ENCODE measurements at places on chromosomes 2 and 18. TPM values are rescaled to one million over a fixed set of nuclear protein-coding genes. Genes with fewer than 3 reads are reported as not detected.

- no peak for DNase-seq
Measured at GRCh38 chr2:236912326-236913120, 173.2 kb upstream of the COPS8 start.

The UGT1A8 gene
- not detected for polyA plus RNA-seq

- DNase-seq = no peak
Measured at GRCh38 chr2:46413631-46414030, 65.7 kb upstream of the TMEM247 start.

The SERPINB7 gene
- polyA plus RNA-seq = not detected

The PLGLB2 gene
- polyA plus RNA-seq = not detected

The CCDC178 gene
- not detected for polyA plus RNA-seq

The ADCYAP1 gene
- polyA plus RNA-seq = not detected

DNA sequence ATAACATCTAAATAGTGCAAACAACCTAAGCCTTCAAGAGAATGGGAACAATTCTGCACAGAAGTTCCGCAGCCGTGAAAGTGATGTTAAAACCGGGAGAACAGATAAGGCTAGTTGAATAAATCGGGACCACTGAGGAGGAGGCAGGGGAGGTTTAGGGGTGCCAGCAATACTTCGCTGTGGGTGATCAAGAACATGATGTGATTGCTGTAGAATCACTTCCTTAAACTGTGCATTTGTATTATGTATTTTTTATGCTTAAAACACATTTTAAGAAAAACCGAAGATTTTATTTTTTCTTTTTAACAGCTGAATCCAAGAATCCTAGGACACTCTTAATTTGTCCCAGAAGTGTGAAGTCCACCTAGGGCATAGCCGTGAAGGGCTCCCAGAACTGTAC lies 33.6 kb downstream of the TTC32 start:
- no peak for DNase-seq

The LYPD6B gene
- polyA plus RNA-seq = not detected

The RAB17 gene
- polyA plus RNA-seq = 0.13 TPM

GRCh38 chr2:207238831-207239701 lies 73.3 kb upstream of the KLF7 start:
- peak; percentile 78 for DNase-seq

- peak; percentile 14 for DNase-seq
Measured at GRCh38 chr2:25853038-25853638, 25.1 kb downstream of the ASXL2 start.

The CHRNG gene
- not detected for polyA plus RNA-seq

DNA sequence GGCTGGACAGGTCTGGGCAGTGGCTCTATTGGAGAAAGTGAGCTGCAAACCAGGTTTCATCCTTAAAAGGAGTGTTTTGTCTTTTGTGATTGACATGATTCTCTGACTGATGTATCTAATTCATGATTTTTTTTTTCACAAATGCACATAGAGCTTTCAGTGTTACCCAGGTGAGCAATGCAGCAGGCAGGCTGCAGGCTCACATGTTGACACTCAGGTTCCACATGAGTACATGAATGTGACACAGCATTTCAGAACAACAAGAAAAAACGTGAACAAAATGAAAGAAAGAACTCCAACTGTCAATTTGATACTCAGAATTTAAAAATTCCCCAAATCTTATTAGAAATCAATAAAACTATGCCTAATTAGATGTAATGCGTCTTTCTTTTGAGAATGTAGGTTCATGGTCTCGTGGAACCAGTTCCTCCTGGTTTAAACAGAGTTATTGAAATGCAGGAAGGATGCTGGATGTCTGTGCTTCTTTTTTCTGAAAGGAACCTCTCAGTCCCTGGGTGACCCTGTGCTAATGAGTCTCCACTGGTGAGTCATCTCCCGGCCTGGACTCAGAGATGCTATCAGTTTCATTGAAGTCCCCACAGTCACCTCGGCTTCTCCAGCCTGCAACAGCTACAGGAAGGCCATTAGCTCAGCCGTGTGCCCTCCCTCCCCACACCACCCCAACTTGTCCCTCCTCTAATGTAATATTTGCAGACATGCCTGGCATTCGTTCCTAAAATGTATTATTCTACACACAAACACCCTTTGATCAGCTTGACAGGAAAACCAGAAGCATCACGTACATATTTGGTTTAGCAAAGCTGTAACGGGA lies 430.4 kb downstream of the LPIN1 start:
- DNase-seq = peak; percentile 79

DNA sequence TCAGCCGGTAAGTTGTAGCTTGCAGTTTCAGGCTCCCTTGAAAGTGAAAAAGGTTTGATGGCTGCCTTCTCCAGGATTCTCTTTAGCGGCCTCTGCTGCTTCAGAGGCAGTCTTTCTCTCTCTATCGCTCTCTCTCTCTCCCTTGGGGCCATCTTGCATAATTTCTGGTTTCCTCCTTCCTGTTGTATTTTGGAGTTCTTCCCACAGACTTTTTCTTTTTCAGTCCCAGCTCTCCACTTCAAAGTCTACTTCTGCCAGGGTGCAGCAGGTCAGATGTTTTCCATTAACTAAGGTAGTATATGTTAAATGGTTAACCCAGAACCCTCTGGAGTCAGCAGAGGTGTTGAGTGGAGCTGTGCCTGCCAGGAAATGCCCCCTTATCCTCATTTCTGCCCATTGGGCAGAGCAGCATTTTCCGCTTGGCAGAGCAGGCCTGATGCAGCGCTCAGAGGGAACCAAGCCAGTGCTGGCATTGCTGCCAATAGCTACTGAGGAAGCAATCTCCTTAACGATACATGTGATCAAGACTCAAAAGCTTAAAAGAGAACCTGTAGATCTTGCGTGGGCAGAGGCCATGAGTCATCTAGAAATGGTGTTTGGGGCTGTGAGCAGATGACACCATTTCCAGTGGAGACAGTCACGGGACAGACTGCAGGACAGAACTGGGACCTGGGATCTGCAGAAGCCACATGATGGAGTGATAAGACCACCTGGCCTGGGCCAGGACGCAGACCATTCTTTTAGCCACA lies 20.8 kb downstream of the DBI start:
- peak; percentile 91 for DNase-seq

DNA sequence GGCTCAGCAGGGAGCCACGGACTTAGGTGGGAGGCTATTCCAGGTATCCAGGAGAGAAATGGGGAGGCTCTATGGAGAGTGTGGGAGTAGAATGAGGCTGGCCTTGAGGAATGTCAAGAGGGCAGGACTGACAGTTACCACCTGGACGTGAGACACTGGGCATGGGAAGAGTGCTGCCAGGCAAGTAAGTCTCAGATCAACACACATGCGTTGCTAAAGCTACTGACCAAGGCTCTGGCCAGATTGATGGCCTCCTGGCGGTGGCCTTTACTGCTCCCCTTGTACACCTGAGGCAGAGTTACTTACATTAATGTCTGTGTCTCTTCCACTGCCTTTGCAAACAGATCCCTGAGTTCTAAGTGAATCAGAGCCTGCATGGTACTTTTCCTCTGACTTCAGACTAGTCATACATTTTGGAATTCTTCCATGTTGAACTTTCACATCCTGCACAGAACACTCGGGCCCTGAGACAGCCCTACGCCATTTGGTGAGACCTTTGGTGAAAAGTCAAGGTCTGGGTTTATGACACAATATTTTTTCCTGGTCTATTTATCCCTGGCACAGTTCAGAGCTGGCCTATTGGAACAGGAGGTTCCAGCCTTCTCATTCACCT lies 398.8 kb upstream of the TRIB2 start:
- DNase-seq = no peak

DNA sequence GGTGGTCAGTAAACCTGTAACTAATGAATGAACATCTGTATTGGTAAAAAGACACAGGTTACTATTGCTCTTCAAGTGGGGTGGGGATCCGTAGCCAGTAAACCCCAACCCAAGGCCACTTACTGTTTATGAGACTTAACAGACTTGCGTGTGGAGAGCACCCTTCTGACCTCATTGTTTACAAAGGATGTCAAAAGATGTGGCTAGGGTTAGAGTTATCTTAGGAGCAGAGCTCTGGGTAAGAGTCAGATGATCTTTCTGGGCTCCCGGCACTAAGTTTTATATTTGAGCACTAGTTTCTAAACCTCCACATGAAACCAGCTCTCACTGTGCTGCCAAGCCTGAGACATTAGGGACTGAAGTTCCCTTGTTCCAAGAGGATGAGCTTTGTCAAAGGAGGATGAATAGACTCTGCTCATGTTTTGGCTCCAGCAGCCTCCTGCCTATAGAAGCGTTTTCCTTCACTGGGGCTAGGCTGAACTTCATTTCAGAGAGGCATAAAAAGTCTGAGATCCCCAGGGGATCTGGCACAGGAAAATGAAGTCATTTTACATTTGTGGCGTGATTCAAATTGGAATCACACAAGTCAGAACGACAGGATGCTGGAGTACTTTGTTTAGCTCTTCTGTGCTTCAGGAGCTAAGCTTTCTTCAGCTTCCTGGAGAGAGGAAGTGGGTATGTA lies 403.1 kb upstream of the TRIB2 start:
- no peak for DNase-seq

DNA sequence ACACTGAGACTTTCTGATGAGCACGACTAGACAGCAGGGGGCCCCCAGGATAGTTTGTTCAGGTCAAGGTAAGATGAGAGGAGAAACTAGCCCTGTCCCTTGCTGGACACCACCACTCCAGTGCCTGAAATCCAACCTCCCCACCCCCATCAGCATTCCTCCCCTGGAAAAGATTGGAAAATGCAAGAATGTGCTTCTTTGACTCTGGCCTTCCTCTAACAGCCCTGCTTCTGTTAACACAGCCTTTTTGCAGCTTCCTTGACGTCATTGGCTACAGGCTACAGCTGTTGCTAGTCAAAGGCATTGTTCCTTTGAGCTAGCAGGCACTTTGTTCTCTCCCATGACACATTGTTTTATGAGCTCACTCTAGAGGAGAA lies 20.1 kb upstream of the LTBP1 start:
- DNase-seq = no peak

Data from CD14-positive monocyte (primary cell).